Caki2 (cell line): ENCODE measurements at places on chromosomes 7 and 10.

- DNase-seq = peak; percentile 42
Measured at GRCh38 chr10:32948451-32948850, 9.6 kb downstream of the ITGB1 start.

- no peak for DNase-seq
Measured at GRCh38 chr7:155009570-155010157, 6.7 kb upstream of the PAXIP1 start.

- no peak for DNase-seq
Measured at GRCh38 chr7:47143339-47143738, 438.6 kb downstream of the TNS3 start.

- no peak for DNase-seq
Measured at GRCh38 chr10:111076682-111077478, at the start of gene ADRA2A. Gene ADRA2A, plus strand, starts transcription at chr10:111077029. Its CDS starts 968 bp downstream, at chr10:111077997.

DNA sequence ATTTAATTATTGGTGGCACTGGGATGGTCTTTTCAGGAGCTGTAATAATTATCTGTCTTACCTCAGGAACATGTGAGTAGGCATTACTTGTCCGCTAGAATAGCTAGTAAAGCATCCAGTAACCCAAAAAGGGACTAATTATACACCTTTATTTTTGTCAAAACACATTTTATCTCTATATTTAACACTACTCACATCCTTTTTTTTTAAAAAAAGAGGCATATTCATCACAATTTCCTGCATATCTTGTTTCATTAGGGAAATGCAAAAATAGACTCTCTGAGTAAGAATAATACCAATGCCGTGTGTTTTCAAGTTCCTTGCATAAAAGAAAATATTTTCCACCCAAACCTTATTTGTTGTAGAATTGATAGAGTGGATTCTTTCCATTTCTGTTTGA, 99.5 kb downstream of the VTI1A start:
- no peak for DNase-seq

DNA sequence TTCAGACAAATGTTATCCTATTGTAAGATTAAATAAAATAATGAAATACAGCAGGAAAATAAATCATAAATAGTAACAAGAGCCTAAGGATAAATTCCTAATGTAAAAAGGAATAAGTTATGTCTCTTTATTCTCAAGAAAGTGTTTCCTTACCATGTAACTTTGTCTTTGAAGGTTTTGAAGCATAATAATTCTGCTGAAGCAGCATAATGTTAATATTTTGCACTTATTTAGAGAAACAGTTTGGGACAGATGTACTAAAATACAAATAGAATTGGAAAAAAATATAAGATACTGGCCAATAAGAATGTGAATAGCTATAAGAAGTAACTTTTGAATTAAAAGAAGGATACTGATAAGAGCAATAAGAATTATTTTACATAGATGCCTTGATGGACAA, 45.7 kb downstream of the GRM3 start:
- DNase-seq = no peak
